ENCODE measurements at places on chromosomes 5 and 9.

DNA sequence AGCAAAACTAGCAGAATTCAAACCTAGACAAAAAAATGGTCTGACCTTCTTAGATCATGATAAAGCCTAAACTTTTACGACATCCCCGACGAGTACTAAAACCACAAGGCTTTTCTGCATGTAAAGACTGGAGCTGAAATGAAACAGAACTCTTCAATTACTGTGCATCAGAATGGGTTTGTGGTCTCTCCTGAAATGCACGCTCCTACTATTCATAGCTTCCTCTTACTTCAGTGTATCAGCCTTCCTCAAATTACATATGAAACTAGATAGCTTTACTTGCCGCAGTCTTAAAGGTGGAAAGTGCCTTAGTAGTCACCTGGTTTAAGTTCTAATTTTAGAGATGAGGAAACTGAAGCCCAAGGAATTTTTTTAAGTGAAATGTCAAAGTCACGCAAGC, 24.6 kb upstream of the MED10 start:
- no peak for DNase-seq

DNA sequence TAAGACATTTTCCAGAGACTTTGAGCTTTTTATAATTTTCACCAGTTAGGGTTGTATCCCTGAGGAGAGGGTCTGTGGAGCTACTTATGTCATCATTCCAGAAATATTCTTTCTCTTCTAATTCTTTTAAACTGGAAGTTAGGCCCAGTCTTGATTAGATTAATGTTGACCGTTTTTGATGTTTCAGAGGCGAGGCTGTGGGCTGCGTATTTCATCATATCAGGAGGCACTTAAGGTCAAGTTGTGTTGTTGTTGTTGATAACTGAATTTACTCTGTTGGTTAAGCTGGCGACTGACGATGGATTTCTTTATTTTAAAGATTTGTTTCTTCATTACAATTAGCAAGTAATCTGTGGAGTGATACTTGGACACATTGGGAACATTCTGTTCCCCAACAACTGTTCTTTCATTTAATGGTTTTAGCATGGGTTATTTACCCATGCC, 20.1 kb downstream of the IPO11 start:
- no peak for DNase-seq

GRCh38 chr9:34992376-34992951, 2.9 kb downstream of the DNAJB5 start:
- no peak for DNase-seq

DNA sequence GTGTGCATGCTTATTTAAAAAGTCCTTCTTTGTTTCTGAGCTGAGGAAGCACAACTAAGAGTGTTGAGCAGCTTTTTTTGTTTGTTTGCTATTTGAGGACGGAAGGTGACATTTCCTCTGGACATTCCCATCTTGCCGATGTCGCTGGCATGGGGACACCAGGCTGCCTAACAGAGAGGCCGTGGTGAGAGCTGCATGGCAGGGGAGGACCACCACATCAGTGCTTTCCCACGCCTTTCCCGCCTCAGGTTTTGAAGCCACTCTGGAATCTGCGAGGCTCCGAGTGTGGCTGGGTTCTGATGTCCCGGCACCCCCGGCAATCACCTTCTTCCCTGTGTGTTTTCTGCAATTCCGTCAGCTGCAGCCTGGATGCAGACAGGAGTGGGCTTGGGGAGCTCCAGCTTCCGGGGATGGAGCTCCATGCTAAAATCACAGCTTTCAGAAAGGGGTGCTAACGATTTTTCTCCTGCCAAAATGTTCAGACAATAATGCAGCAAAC, 259.8 kb upstream of the IRX4 start:
- no peak for DNase-seq

GRCh38 chr5:59547731-59548130, 345.8 kb downstream of the PDE4D start:
- DNase-seq: no peak
